ENCODE measurements at places on chromosomes 1 and 21. TPM values are rescaled to one million over a fixed set of nuclear protein-coding genes. Genes with fewer than 3 reads are reported as not detected.

GRCh38 chr1:11198851-11199594 is 9.9 kb downstream of the ANGPTL7 start:
- ATAC-seq = no peak

DNA sequence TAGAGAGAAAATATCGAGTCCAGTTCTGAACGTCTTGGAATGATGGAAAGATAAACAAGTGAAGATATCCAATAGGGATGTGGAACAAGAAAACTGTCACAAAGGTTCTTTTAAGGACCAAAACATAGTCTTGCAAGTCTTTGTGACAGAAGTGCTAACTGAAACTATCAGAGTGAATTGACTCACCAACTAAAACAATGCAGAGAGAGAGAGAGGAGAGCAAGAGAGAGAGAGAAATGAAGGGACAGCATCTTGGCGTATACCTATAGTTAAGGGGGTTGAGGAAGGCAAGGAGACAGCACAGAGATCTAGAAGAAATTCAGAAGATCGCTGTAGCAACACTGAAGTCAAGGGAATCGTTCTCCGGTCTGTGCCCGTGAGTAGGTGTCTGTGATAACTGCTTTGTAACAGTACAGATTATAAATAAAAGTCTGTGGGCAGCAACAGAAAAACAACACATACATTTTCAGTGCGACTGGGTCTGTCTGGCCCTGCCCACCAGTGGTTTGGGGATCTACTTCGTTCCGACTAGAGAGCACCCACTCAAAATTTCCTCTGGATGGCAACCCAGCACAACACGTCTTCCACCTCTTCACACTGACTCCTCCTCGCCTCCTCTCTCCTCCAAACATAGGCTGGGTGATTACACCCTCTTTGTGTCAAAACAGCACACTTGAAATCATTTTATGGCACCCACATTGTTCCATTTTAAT is 4.8 kb upstream of the COA6 start:
- peak; percentile 65 for ATAC-seq

GRCh38 chr21:41357546-41357945 is 4.3 kb upstream of the MX2 start:
- no peak for ATAC-seq

DNA sequence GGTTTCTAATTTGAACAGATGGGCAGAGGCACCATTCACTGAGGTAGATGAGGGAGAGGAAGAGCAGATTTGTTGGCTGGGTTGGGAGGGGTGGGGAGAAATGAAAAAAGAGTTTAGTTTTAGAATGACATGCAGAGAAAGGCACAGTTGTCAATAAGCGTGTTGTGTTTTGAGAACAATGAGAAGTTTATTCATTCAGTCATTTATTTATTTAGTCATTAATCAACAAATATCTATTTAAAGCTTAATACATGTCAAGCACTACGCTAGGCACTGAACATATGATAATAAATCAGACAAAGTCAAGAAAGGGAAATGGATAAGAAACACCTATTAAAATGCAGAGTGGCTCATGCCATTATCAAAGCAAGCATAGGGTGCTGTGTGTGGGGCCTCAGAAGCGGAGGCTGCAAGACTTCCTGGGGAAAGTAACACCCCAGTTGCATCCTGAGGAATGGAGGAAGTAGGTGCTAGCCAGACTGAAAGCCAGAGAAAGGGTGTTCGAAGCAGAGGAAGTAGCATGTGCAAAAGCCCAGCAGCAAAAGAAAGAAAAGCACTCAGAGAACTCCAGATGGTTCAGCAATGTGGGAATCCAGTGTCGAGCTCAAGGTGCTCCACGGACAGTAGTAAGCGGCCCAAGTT is 114.1 kb downstream of the RNF220 start:
- ATAC-seq = no peak

DNA sequence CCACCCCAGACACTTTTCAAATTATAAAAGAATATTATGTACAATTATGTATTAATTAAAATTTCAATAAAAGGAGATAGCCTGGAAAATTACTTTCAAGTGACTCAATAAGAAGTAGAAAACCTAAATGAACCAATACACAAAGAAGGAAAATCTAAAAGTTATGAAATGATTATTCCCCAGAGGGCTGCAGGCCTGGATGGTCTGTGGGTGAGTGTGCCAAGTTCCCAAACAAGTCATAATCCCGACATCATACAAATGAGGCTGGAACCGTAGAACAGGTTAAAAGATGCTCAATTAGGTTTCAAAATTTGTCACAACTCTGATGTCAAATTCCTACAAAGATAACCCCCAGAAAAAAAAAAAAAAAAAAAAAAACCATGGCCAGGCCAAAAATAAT is 12.7 kb downstream of the SPATC1L start:
- no peak for ATAC-seq

GRCh38 chr21:45636951-45637646 is 6.4 kb upstream of the PCBP3 start:
- no peak for ATAC-seq

DNA sequence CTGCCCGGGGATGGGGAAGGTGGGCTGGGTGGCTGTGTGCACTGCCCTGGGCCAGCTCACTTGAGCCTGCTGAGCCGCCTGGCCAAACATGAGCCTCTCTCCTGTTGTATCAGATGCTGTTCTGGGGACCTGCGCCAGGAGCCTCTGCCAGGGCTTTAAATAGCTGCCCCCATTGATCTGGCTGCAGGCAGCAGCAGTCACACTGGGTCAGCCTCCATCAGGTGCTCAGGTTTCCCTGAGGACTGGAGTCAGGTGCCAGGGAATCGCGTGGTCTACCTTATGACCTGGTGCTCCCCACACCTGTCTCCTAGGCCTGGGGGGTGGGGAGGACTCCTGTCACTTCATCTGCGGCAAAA is 700 bp upstream of the CCDC28B start:
- ATAC-seq = no peak

DNA sequence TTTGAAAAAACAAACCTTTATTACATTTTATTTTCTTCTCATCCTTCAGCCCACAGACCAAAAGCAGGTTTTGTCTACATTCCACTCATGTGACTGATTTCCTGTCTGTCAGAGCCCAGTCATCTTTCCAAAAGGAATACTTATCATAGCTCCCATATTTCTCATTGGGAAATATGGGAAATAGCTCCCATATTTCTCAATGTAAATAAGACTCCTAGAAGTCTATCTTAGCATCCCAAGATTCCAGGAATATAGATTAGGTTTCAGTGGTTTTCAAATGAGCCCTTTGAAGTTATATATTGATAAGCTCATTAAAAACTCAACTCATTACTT is 19.1 kb upstream of the NRDC start:
- no peak for ATAC-seq

- no peak for ATAC-seq
Observed at GRCh38 chr1:162928141-162928540, 67.2 kb upstream of the CCDC190 start.

- ATAC-seq = no peak
Observed at GRCh38 chr21:28991861-28992525, 684 bp downstream of the LTN1 start.

DNA sequence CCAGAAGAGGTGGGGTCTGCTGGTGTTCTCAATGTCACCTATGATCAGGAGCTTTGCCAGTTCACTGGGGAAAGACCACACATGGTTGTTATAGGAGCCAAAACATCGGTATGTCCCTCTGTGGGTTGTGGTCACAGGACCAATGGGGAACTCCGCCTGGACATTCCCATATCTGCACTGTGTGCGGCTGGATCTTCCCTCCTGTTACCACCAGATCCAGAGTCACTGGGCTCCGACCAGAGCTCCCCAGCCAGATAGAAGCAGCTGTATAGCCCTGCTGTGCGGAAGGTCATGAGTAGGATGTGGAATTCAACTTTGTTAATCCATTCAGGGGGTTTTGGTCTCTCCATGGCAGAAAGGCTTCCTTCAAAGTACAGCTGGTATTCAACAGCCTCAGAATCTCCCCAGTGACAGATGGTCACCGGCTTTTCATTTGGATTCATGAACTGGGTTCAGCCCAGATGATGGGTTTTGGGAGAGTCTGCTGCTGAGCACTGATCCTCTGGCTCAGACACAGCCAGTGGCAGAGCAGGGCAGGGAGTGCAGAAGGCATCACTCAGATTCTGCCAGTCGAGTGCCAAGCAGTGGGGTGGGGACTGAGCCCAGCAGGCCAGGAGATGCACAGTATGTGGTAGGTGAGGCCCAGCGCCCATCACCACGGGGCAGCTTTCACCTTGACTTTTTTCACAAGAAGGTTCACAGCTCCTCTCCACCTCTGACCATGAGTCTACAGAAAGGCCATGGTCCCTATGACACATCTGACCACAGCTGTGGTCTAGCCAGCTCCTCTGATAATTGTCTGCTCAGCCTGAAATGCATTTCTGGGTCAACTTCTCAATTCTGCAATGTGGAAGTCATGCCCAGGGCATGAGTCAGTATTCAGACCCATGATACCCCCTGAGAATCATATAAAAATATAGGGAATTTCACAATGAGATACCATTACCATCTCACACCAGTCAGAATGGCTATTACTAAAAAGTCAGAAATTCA is 2.9 kb upstream of the SHCBP1L start:
- peak; percentile 50 for ATAC-seq

The PLD5 gene
- not detected for total RNA-seq

The NOS1AP gene
- not detected for total RNA-seq

The DNM3 gene
- total RNA-seq = 3.0 TPM

The TEX38 gene
- total RNA-seq = not detected

Measured in activated T-helper 17 cell treated with anti-CD3 and anti-CD28 coated beads, Interleukin-2, amount 50 U/mL, for 72 hours (primary cell).